Glutamatergic neuron (in vitro differentiated cells): ENCODE measurements at places on chromosomes 6 and 20. TPM values are rescaled to one million over a fixed set of nuclear protein-coding genes. Genes with fewer than 3 reads are reported as not detected.

DNA sequence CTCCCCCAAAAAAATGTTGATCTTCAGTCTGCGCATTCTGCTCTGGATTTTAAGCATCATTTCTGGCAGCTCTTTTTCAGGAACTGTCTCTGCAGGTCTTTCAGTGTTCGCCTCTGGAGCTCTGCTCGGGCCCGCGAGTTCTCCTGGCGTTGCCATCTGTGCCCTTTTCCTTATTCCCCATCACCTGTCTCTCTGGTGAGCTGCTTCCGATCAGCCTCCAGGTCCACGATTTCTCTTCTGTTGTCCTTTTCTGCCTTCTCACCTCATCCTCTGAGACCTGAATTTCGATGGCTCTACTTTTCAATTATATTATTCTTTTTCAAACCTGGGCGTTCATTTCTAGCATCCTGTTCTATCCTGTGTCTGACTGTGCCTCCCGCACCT is 590 bp upstream of the MAP1LC3A start:
- peaks cover 7% of the 10 kb centered on the region for H3K27me3 ChIP-seq
- peak overlapping the region; percentile 91 for H3K27ac ChIP-seq
- H3K4me1 ChIP-seq: peaks cover 3% of the 10 kb centered on the region
- DNase-seq: no peak

Gene FAM209A
- total RNA-seq: not detected

Gene CARMIL1
- 4.8 TPM for total RNA-seq

Gene WFDC12
- not detected for total RNA-seq

- H3K27me3 ChIP-seq: peaks cover 2% of the 10 kb centered on the region
- no peak overlapping the region for H3K4me3 ChIP-seq
- no peaks in the 10 kb centered on the region for H3K36me3 ChIP-seq
- no peaks in the 10 kb centered on the region for H3K4me1 ChIP-seq
- no peak for DNase-seq
Measured at GRCh38 chr6:139519571-139520031, 145.2 kb upstream of the CITED2 start.

- H3K4me1 ChIP-seq: peaks cover 4% of the 10 kb centered on the region
- H3K27me3 ChIP-seq: no peaks in the 10 kb centered on the region
- no peak overlapping the region for H3K4me3 ChIP-seq
- H3K27ac ChIP-seq: no peak overlapping the region
Measured at GRCh38 chr20:43744151-43744611, 17.4 kb upstream of the GTSF1L start.

Gene GSTA1
- total RNA-seq: not detected

DNA sequence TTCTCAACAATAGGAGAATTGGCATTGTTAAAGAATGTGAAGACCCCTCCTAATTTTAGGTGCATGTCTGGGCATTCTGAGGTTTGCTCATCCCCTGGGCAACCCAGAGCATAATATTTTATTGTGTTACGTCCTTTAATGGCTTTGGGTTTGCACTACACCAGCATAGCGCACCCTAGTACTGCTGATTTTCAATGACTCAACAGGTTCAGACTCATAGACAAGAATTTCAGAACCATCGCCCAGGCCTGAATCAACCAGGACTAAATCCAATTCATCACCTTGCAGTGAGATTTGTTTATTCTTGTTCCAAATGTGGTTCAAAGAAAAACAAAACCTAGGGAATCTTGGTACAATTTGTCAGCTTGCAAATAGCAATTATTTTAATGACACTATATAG is 137.8 kb upstream of the PHACTR1 start:
- no peaks in the 10 kb centered on the region for H3K27me3 ChIP-seq
- peaks cover 14% of the 10 kb centered on the region for H3K4me1 ChIP-seq
- no peak overlapping the region for H3K4me3 ChIP-seq
- no peak for DNase-seq

Gene OXT
- not detected for total RNA-seq

GRCh38 chr6:64258752-64259151 is 623.1 kb downstream of the PHF3 start:
- DNase-seq: no peak
- no peaks in the 10 kb centered on the region for H3K27me3 ChIP-seq
- no peak overlapping the region for H3K27ac ChIP-seq

Gene ID4
- 6.3 TPM for total RNA-seq

Gene MYL9
- 2.0 TPM for total RNA-seq

DNA sequence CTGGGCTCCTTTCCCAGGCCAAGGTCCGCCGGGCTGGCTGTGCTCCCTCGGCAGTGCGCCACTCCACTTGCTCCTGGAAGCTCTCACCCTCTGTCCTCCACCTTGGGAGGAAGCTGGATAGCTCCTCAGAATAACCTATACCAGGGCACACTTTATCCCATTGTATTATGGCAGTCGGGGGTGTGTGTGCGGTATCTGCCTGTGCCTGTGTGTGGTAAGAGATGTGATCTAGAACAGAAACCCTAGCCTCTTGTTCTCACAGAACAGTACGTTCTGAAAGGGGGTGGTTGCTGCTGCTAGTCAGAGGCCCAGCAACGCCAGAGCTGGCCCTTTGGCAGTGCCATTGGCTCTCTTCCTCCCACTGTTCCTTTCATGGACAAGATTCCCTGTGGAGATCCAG is 168.4 kb downstream of the TBXT start:
- H3K36me3 ChIP-seq: no peaks in the 10 kb centered on the region
- peaks cover 3% of the 10 kb centered on the region for H3K27me3 ChIP-seq
- H3K4me1 ChIP-seq: peaks cover 2% of the 10 kb centered on the region
- no peak overlapping the region for H3K4me3 ChIP-seq

DNA sequence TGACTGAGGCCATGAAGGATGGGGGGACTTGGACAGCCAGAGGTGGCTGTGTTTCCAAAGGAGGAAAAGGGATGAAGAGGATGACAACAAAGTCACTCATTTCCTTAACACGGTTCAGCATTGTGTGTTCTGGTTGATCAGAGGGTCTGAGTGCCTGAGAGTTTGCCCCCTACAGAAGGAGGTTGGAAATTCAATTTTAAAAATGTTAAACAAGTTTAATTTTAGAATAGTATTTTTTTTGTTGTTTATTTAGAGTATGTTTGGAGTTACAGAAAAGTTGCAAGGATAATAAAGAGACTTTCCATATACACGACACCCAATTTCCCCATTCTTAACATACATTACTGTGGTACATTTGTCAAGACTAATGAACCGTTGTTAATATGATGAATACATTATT is 10.3 kb upstream of the VAPB start:
- H3K27me3 ChIP-seq: peaks cover 5% of the 10 kb centered on the region
- no peak overlapping the region for H3K27ac ChIP-seq
- DNase-seq: no peak
- H3K4me3 ChIP-seq: no peak overlapping the region
- peaks cover 11% of the 10 kb centered on the region for H3K36me3 ChIP-seq

Gene C6orf58
- not detected for total RNA-seq

GRCh38 chr6:1952740-1953360 is 292.6 kb downstream of the GMDS start:
- H3K4me1 ChIP-seq: peaks cover 13% of the 10 kb centered on the region
- H3K27ac ChIP-seq: no peak overlapping the region
- DNase-seq: no peak
- H3K27me3 ChIP-seq: peaks cover 3% of the 10 kb centered on the region
- no peak overlapping the region for H3K4me3 ChIP-seq

Gene ARMH2
- 0.54 TPM for total RNA-seq

Gene PRELID3B
- 65.5 TPM for total RNA-seq

DNA sequence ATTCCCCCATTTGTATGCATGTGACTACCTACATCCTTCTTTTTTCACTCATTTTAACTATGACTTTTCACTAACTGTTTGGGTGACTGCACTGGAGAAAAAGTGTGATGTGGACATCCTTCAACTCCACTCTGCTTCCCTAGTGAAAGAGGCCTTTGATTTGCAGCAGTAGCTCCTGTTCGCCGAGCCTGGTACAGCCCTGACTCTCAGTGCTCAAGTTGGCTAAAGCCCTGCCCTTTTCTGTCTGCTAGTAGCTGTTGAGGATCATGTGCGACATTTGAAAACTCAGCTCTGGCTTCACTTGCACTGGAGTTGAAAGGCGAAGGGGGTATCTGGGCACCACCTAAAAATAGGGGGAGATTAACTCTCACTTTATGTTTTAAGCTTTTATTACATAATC is 42.1 kb downstream of the DAAM2 start:
- no peaks in the 10 kb centered on the region for H3K4me1 ChIP-seq
- H3K4me3 ChIP-seq: no peak overlapping the region
- DNase-seq: no peak
- no peaks in the 10 kb centered on the region for H3K36me3 ChIP-seq

DNA sequence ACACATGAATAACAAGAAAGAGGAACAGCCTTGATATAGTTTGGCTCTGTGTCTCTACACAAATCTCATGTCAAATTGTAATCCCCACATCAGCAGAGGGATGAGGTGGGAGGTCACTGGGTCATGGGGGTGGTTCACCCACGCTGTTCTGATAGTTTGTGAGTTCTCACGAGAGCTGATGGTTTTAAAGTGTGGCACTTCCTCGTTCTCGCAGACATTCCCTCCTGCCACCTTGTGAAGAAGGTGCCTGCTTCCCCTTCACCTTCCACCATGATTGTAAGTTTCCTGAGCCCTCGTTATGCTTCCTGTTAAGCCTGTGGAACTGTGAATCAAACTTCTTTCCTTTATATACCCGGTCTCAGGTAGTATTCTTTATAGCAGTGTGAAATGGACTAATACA is 13.1 kb downstream of the SRPK1 start:
- no peak for DNase-seq
- no peaks in the 10 kb centered on the region for H3K27me3 ChIP-seq
- H3K27ac ChIP-seq: no peak overlapping the region
- no peak overlapping the region for H3K4me3 ChIP-seq

Gene NKX2-4
- total RNA-seq: not detected

- no peak overlapping the region for H3K27ac ChIP-seq
- DNase-seq: peak; percentile 44
- peak overlapping the region; percentile 77 for H3K4me3 ChIP-seq
- no peaks in the 10 kb centered on the region for H3K36me3 ChIP-seq
- H3K27me3 ChIP-seq: peaks cover 27% of the 10 kb centered on the region
Measured at GRCh38 chr6:10425975-10426780, 11.3 kb upstream of the TFAP2A start.

Gene OR2H1
- not detected for total RNA-seq
